Stomach (tissue), 19 donors: ENCODE measurements at places on chromosomes 4 and X. TPM values are rescaled to one million over a fixed set of nuclear protein-coding genes. Genes with fewer than 3 reads are reported as not detected.

- no peak for DNase-seq
Measured at GRCh38 chrX:25084446-25084845, 68.7 kb upstream of the ARX start.

Gene PLXNA3
- 6.0 TPM for polyA plus RNA-seq

Gene CT45A3
- not detected for polyA plus RNA-seq

Gene XAGE1B
- not detected for polyA plus RNA-seq

DNA sequence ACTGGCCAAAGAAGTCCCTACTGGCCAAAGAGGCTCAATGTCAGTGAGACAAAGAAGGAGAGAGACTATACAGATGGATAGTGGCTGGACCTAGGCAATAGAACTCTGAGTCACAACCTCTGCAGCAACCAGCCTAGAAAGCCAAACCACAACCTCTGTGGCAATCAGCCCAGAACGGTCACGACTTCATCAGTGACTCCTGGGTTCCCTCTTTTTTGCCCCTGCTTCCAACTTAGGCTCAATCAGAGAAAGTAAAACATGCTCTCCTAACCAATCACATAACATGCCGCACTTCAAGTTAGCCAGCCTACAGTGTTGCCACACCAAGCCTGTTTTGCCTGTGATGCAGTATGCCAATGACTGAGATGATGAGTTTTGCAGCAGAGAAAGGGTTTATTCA is 203.4 kb downstream of the ANAPC10 start:
- no peak for DNase-seq

DNA sequence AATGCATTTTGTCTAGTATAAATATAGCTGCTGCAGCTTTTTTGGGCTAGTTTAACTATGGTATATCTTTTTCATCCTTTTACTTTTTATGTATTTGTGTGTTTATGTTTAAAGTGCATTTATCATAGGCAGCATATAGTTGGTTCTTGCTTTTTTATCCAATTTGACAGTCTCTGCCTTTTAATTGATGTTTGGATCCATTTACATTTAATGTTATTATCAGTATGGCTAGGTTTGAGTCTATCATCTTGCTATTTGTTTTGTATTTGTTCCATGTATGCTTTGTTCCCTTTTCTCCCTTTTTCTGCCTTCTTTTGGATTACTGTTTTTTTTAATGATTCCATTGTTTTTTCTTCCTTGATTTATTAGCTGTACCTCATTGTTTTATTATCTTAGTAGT is 40.3 kb downstream of the GNL3L start:
- DNase-seq, result no peak

DNA sequence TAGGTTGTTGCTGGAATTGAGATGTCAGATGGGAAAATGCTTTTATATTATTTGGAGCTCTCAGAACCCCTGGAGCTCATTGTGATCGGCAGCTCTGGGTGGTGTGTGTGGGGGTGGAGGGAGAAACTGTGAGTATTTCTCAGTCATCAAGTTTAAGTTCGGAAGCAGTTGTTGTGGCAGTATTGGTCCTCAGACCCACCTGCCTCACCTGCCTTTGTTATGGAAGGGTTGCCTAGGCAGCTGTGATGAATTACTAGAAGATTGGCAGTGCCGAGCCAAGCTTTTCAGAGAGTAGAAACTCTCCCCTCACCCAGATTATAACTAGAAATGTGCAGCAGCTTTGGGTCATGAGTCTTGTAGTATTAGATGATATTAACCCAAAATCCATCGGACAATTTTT is 9.5 kb downstream of the IGSF1 start:
- DNase-seq, result no peak

Gene COPS4
- polyA plus RNA-seq, result 19.5 TPM

GRCh38 chrX:88135735-88136134 is 611.3 kb upstream of the CPXCR1 start:
- DNase-seq, result peak; percentile 2
